ENCODE measurements at places on chromosomes 5 and 9.
A peak's percentile ranks its signal among the peaks of the same experiment; 100 is the strongest.

DNA sequence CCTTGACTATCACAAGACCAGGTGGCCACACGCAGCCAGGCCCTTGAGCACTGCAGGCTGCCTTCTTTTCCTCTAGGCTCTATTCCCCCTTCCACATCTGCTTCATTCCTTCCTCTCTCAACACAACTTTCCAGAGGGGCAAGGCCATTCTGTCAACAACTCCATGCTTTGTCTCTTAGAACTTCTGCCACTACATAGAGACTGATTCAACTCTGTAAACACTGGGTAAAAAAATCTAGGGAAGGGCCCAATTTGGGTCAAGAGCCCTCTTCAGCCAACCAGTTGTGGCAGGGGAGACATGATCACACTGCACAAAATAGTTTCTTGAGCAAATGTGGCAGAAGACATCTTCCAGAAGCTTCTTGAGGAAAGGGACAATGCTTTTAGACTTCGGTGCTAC, 55.6 kb downstream of the ATPSCKMT start:
- no peak for DNase-seq

- no peak for DNase-seq
These were observed 4.6 kb downstream of the ADAMTSL2 start for GRCh38 chr9:133538851-133539833.

GRCh38 chr5:139248826-139249453, 44.6 kb upstream of the MATR3 start:
- DNase-seq = no peak

DNA sequence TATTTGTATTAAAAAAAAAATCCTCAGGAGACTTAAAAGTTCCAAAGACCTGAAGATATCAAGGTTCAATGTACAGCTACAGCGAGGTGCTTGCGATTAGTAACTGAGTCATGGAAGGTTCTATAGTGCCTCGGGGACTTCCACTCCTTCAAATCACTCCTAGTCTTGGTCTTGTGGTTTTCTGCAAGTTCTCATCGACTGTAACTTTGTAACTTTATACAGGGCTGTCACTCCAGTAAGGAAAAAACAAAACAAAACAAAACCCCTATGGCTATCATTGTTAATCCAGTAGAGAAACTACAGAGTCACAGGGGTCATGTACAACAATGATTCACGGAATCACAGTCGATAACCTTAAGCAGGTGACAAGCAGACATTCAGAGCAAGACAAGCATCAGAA, 39.8 kb upstream of the SELENOP start:
- DNase-seq = no peak

- no peak for DNase-seq
These were observed 5.0 kb downstream of the GRXCR2 start for GRCh38 chr5:145867806-145868205.

DNA sequence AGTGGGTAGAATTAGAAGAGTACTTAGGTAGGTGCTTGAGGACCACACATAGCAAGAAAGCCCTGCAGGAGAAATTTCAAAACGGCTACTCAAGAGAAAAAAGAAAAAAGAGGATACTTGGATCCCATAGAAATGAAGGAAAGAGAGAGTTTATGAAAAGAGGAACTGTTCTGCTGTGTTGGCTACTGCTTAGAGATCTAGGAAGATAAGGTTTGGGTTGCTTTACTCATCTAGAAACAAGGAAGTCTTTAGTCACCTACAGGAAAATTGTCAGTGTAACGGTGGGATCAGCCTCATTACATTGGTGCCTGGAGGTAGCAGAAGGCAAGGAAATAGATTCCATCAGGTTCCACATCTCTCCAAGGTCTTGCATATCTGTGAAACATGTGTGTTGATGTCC, 14.8 kb upstream of the C5orf46 start:
- DNase-seq = no peak

DNA sequence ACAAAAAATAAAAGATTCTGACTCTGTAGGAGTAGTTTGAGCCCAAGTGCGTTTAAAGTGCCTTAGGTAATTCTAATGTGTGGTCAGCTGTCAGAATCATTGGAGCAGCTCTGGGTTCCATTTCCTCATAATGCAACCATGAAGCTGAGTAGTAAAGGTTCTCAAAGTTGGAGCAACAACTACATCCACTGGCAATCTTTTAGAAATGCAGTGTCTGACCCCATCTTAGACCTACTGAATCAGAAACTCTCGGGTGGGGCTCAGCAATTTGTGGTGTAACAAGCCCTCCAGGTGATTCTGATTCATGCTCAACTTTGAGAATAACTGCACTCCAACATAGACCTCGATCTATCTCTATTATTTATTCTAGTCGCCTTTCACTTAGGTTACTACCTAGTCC, 7.6 kb upstream of the ALDH1A1 start:
- DNase-seq = no peak

DNA sequence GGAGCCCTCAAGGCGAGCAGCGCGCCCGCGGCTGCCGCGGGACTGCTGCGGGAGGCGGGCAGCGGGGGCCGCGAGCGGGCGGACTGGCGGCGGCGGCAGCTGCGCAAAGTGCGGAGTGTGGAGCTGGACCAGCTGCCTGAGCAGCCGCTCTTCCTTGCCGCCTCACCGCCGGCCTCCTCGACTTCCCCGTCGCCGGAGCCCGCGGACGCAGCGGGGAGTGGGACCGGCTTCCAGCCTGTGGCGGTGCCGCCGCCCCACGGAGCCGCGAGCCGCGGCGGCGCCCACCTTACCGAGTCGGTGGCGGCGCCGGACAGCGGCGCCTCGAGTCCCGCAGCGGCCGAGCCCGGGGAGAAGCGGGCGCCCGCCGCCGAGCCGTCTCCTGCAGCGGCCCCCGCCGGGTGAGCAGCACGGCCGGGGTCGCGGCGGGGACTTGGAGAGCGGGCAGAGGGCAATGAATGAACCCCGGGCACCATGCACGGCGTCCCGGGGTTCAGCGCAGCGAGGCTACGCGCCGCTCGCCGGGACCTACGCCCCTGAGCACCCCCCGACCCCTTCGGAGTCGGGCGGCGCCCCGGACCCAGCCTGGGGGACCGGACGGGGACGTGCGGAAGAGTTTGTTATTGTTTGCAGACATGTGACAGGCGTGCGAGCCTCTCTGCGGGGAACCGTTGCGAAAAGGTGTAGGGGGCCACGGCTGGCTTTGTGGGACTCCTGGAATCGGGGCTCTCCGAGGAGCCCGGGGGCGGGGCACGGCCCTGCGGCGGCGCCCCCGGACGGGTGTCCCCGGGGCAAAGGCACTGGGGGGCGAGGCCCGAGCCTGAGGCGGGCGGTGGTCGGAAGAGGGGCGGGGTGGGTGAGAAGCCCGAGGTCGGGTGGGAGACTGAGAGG, 553 bp downstream of the MAP3K1 start:
- peak; percentile 18 for DNase-seq

DNA sequence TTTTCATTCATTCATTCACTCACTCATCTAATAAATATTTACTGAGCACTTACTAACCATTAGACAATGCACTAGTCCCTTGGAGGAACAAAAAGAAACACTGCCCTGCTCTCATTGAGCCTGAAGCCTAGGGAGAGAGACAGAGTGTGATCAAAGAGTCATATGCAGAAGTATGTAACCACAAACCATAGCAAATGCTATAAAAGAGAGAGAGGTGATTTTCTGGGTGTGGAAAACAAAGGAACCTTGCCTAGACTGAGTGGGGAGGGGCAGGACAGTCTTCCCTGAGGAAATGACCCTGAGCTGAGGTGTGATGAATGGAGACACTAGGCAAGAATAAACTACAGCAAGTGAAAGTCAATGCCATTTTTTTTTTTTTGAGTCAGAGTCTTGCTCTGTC, 10.8 kb upstream of the ADRA1B start:
- DNase-seq = no peak

DNA sequence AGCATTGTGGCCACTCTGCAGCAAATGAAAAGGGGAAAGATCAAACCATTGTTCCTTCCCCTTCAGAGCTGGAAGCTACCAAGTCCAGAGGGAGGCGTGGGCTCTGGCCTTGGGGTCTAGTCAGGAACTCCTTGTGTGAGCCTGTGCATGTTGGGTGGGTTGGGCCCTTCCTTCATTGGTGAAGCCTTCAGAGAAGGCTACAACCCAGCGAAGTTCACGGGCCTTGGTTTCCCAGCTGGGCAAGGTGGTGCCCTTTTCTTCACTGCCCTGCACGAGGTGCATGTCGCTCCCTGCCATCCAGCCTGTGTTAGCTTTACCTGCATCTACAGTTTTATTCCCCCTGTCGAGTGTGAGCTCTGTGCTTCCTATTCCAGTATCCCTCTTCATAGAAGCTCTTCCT, 84.7 kb downstream of the ZNF618 start:
- no peak for DNase-seq

DNA sequence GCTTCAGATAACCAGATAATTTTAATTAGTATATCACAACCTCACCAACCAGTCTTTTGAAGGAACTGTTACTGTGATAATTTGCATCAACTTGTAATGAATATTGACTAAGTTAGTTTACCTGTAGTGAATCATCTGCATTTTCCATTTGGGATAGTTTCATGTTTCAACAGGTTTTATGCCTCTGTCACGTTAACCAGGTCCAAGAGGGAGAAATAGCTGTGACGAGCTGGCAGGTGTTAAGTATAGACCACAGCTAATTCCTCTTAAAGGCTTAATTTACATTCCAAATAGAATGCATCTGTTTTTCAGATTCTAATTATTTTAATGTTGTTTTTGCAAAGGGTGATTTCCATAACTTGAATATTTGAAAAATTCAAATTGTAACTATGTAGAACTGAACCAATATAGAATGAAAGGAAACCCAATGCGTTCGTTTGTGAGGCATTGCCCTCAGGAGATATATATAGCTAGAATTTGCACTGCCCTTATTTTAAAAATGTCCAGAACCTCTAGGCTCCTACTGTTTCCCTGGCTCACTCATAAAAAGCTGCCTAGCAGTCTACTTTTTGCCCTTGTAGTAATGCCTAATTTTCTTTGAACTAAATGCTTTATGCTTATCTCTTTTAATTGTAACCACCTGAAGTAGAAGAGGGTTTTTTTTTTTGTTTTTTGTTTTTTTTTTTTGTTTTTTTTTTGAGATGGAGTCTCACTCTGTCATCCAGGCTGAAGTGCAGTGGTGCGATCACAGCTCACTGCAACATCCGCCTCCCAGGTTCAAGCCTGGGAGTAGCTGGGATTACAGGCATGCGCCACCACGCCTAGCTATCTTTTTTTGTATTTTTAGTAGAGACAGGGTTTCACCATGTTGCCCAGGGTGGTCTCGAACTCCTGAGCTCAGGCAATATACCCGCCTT, 270.5 kb downstream of the SMARCA2 start:
- DNase-seq = no peak

DNA sequence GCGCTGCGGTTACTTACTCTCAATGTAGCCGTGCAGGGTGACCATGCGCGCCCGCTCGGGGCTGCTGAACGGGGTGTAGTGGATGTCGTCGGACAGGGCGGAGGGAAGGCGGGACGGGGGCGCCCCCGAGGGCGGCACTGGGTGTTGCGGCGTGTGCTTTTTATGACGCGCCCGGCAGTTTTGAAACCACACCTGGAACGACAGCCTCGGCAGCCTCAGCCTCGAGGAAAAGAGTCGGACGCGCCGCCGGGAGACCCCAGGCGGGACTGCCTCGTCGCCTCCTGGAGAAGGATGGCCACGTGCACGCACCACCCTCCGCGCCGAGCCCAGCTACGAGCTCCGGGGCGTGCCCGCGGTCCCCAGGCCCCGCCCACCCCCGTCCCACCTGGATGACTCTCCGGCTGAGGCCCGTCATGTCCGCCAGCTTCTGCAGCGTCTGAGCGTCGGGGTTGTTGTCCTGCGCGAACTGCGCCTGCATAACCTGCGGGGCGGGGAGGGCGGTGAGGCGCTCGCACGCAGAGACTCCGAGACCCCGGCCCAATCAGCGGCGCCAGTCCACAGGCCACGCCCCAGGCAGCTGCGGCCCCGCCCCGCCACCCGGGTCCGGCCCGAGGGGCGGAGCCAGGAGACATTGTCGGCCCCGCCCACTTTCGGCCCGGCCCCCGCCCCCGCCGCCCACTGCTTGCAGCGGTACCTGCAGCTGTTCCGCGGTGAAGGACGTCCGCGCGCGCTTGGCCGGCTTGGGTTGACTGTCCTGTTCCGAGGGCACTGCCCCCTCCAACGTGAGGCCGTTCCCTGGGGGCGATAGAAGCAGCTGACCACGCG, 15.0 kb downstream of the LHX6 start:
- DNase-seq = no peak
